Ureter (tissue), 1 donor: ENCODE measurements at places on chromosomes 6 and 20. TPM values are rescaled to one million over a fixed set of nuclear protein-coding genes. Genes with fewer than 3 reads are reported as not detected.

BNIP5 gene
- not detected for total RNA-seq

SDCBP2 gene
- total RNA-seq: 15.2 TPM

LST1 gene
- 6.7 TPM for total RNA-seq

PI3 gene
- total RNA-seq: 1.7 TPM

DNA sequence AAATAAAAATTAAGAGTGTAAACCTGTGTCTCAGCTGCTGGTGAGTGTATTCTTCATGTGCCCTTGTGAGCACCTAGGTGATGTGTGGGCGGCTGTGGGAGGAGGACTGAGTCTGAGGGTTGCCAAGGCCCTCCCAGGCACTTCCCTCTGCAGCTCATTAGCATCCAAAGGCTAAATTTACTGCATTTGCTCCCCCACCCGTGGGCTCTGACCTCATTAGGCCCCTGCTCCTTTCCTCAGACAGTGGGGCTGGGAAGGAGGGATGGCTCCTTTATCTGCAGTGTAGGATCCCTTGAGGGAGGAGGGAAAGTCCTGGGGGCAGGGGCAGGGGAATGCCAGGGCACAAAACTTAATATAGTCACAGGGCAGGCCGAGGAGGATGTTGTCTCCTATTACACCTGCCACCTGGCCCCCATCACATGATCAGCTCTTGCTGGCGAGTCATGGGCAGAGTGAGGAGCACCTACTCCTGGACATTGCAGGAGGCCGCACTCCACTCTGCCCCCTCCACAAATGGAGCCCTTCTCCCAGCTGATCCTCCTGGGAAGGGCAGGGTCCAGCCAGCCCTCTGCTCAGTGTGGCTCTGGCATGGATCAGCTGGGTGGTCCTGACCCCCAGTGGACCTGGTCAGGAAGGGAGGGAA is 133.2 kb downstream of the MRPL14 start:
- DNase-seq: no peak

DNA sequence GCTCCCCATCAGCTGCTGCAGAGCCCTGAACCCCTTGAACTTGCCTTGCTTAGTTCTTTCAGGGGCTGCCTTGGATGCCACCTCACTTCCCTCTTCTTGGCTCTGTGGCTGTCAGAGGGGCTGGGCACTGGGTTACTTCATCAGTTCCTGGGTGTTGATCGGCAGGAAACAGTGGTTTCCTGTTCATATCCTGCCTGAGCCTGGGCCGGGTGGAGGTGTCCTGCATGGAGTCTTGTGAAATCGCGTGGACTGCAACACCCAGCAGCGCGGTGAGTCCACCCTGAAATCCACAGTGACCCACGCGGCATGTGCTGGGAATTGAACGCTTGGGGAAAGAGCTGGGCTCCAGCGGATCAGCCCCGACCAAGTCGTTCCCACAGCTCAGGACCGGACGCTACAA is 97.5 kb downstream of the CDH26 start:
- DNase-seq: no peak

- DNase-seq: no peak
Measured at GRCh38 chr20:49399329-49399728, 83.1 kb downstream of the KCNB1 start.

DNA sequence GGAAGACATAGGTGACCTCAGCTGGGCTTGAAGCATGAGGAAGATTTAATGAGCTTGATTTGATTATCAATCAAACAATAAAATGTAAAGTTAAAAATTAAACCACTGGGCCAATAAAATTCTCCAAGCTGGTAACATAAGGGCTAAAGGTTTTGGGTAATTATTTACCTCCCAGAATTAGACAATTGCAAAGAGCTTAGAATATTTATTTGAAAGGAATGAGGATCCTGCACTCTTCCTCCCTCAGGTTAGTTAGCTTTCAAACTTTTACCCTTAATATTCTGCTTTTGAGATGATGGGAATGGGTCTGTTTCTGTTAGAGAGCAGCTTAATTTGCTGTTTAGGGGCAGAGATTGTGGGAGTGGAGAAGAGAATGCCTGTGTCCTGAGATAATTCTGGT is at the start of gene SLC17A4:
Gene SLC17A4 (plus strand): TSS at position 208 of the 400 bp plus-strand sequence. CDS start 7,221 bp downstream, outside the sequence.
- no peak for DNase-seq

DNA sequence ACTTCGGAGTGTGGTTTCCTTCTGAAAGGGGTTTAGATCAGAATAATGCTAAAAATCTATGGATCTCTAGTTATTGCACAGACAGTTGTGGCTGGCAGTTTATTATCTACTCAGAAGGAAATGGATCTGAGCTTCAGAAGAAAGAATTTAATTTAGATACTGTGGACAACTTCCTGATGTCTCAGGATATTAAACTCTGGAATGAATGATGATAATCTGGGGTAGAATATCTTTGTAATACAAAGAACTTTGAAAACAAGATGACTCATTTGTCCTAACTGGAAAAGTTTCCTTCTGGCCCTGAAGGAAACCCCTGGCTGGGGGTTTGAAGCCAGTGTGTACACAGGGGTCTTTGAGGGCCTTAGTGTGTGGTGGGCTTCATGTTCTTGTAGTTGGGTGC is 78.0 kb downstream of the EDN3 start:
- DNase-seq: no peak

GRCh38 chr20:35312318-35312717 is 20.1 kb upstream of the FAM83C start:
- no peak for DNase-seq

GRCh38 chr6:12037798-12038197 is 25.7 kb downstream of the HIVEP1 start:
- no peak for DNase-seq

DNA sequence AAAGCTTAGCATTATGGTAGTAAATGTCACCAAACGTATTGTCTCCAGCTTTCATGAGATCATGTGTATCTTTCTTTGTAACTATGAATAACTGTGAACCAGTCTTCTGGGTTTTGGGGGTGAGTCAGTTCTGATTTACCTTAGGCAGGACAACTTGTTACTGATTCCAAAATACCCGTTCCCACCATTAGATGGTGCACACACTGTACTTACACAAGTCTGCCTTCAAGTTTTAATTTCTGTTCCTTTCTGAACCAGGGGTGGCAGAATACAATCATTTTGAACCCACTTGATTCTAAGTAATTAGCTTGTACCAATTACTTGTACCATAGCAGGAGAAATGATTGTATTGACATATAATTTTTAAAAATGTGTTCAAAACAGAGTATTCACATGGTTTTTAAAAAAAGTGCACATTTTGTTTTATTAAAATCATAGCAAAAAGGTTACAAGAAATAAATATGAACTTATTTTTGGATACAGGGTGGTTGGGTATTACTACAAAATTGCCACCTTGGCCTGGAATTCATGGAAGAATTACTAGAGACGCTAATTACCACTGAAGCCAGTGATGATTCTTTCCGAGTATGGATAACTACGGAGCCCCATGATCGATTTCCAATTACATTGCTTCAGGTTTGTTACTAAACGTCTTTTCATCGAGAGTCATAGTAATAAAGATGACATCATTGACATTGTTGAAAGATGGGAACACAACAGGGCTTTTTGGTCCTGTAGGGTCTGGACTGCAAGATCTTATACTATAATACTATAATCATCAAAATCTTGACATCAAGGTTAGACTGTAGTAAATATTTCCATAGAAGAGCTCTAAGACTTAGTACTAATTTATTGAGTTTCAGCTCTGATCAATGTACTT is 75.2 kb upstream of the GLP1R start:
- DNase-seq: no peak
